ENCODE measurements at places on chromosomes 1 and 21.

- peak; percentile 85 for DNase-seq
These were observed 5.0 kb downstream of the PRELP start for GRCh38 chr1:203480525-203481084.

DNA sequence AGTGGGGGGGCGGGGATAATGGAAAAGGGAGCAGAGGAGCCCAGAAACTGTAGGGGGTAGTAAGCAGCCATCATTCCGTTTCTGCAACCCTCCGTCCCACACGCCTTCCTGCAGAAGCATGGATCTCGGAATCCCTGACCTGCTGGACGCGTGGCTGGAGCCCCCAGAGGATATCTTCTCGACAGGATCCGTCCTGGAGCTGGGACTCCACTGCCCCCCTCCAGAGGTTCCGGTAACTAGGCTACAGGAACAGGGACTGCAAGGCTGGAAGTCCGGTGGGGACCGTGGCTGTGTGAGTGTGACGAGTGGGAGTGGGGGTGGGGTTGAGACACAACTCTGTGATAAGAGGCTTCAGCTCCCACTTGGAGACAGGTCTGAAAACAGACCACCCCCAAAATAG is 706 bp downstream of the CREB3L4 start:
- peak; percentile 42 for DNase-seq

DNA sequence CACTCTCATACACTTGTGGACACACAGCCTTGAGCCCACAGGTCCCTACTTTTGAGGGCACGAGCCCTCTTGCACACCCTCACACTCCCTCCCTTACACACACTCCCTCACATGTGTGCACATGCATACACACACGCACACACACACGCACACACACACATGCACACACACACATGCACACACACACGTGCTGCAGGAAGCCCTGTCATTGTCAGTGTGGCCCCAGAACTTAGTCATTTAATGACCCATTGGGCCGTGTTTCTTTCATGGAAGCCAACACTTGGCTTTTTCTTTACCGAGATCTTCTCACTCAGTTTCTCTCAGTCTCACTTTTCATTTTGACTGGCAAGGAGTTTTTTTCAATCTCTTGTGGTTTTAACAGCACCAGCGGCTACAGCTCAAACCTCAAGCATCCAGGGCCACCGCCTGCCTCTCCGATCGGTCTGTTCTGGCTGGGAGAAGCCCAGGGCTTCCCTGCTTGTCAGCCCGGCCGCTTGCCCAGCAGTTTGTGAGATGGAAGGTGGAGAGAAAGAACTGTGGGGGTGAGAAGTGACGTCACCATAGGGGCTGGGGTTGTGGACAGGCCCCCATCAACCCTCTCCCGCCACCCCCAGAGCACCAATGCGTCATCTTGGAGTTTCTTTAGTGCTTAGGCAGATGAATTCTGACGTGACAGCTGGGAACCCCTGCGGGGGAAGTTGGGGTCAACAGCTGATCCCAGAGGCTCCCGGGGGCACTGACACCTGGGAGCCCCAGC is 15.8 kb upstream of the TNFRSF8 start:
- DNase-seq = no peak

DNA sequence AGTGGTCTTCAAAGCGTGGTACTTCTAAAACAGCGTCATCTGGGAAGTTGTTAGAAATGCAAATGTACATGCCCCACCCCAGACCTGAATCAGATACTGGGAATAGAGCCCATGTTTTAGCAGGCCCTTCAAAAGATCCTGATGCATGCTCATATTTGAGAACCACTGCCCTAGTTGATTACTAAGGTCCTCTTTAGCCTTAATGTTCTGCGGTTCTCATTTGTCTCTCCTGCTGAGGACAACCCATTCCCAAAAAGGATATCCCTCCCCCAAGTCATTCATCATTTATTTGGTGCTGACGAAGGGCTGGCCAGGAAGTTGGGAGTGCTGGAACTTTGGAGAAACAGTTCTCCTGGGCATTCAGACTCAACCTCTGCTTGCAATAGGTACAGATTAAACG is 92.4 kb upstream of the RALGPS2 start:
- no peak for DNase-seq

DNA sequence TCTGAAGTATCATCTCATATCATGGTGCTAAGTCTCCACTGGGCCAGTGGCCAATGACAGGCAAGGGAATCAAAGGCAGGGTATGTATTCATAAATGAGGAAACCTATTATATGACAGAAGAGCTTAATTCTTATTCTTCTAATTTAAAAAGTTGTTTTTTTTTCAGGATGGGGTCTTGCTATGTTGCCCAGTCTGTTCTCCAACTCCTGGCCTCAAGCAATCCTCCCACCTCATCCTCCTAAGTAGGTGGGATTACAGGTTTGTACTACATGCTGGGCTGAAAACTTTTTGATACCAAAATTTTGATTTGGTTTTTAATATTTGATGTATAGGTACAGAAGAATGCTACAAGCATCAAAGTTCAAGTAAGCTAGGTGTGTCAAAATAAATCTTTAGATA is 35.0 kb downstream of the ATP8B2 start:
- DNase-seq = no peak

DNA sequence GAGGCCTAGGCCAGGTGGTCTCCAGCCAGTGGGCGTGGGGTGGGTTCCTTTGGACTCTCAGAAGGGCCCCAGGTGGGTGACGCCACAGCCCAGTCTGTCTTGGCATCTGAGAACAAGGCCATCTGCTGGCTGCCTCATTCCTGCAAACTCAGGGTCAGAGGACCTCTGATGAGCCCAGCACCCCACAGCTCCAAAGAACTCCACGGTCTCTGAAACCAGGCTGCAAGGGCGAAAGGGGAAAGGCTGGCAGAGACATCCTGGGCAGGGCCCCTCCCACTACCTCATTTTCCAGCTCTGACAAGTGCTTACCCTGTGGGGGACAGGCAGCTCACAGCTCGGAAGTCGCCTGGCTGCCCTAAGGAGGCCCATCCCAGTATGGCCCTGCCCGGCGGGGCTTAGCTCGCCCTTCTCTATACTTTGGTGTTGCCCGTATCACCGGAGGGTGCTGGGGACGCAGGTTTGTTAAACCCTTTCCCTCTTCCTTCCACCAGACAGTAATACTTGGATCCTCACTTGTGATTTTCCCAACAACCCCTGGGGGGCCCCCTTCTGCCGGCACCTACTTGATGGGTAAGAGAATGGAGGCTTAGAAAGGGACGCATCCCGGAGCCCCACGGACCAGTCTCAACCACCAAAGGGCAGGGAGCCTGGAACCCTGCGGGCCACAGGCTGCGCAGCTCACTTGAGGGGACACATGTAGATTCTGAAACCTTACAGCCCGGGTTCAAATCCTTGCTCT is 10.9 kb upstream of the EDN2 start:
- no peak for DNase-seq

- DNase-seq = no peak
These were observed 13.0 kb downstream of the PKP1 start for GRCh38 chr1:201296352-201296751.

DNA sequence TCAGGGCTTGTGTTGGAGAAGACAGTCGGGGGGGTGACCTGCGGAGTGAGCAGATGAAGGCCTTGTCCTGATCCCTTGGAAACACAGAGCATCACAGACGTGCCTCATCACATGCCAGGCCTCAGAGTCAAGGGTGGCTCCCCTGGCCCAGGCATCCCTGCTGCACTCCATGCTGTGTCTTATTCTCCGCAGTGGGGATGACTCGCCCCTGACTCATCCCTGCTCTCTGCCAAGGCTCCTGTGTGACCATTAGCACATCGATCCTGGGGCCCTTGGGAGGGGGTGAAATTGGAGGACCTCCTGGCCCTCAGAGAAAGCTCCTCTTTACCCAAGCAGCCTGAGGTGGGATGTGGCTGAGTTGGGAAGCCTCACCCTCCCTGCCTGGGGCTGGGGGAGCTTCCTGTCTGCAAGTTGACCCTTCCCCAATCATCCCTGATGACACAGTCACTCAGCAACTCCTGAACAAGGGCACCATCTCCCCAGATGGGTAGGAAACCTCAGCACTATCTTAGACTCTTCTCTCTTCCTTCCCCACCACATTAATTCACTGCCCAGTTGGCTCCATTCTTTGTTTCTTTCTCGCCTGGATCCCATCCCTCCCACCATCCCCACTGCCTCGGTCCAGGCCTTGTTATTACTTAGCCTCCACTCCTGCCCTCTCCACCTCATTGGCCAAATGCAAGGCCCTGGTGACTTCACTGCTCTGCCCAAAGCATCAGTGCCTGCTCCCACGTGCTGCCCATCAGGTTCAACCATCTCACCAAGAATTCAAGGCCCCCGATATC is 74.6 kb downstream of the CAMK2N1 start:
- DNase-seq = no peak

GRCh38 chr1:216902669-216903381 is 179.6 kb upstream of the ESRRG start:
- no peak for DNase-seq

GRCh38 chr1:62407398-62408009 is 29.3 kb upstream of the USP1 start:
- DNase-seq = no peak

DNA sequence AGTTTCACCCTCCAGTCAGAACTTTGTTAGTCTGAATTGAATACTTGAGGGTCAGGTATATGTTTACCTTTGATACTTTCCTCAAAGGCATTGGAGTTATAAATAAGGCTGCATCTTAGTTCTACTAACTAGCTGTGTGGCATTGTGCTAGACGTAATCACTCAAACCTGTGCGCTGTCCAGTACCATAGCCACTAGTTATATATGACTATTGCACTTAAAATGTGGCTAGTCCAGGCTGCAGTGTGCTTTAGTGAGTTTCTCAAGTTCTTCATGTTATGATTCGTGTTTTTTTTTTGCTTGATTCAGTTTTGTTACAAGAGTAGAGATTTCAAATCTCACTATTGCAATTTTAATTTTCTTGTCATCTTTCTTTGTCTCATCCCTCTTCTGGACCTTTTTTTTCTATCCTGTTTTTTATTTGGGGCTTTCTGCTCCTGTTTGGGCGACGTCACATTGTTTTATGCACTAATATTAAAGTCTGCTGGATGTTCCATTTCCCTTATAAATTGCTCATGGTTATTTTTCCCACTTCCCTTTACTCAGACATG is 5.7 kb downstream of the MAN1A2 start:
- DNase-seq = no peak

DNA sequence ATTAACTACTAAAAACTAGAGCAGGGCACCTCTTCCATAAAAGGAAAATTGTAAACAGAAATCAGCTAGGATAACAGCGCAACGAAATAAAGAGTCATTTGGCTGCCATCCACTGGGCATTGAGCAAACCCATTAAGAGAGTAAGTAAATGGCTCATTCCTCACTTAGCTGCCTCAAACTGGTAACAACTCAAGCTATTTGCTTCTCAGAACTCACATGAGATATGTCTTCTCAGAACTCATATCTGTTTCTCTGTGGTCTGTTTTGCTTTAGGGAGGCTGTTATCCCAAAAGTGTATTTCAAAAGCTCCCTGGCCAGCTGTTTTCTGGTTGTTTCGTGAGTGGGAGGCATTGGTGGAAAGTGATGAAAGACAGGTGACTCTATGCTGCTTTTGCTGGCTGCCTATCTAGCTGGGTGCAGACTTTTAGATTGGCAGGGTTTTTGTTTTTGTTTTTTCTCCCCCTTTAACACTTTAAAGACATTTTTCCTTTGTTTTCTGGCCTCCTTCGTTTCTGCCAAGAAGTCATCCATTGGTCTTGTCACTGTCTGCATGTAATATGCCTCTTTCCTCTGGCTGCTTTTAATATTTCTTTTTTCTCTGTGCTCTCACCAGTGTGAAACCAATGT is 269.2 kb upstream of the RGS18 start:
- no peak for DNase-seq

GRCh38 chr1:94623560-94624148 is 82.1 kb upstream of the F3 start:
- no peak for DNase-seq

DNA sequence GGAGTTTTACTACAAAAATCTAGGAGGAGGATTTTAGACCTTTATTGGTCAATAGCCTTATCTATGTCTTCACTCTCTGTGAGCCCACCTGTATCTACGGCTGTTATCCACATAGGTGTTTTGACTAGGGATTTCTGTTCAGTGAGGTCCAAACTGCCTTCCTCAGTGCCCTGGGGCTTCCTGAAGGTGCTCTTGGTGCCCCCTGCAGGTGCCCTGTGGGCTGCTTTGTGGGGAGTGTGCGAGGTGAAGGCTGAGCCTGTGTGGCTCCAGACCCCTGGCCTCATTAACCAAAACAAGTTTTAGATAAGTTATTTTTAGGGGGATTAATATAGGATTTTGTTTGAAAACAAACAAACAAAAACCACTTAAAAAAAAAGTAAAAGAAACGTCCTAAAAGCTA is 122.5 kb downstream of the KIF26B start:
- no peak for DNase-seq

DNA sequence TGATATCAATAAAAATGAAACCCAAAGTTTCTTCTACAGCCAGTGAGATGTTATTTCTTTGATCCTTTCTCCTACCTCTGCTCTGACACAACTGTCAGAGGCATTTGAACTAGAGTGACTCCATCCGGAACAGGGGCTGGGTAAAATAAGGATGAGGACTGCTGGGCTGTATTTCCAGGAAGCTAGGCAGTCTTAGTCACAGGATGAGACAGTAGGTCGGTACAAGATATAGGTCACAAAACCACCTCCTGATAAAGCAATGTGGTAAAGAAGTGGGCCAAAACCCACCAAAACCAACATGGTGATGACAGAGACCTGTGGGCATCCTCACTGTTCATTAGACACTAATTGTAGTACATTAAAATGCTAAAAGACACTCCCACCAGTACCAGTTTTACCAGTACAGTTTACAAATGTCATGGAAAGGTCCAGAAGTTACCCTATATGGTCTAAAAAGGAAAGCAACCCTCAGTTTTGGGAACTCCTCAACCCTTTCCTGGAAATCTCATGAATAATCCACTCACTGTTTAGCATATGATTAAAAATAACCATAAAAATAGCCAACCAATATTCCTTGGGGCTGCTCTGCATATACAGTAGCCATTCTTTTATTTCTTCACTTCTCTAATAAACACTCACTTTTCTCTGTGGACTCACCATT is 96.7 kb downstream of the GABPA start:
- DNase-seq = no peak

GRCh38 chr1:151199873-151200581 is 1.7 kb downstream of the PIP5K1A start:
- DNase-seq = no peak

DNA sequence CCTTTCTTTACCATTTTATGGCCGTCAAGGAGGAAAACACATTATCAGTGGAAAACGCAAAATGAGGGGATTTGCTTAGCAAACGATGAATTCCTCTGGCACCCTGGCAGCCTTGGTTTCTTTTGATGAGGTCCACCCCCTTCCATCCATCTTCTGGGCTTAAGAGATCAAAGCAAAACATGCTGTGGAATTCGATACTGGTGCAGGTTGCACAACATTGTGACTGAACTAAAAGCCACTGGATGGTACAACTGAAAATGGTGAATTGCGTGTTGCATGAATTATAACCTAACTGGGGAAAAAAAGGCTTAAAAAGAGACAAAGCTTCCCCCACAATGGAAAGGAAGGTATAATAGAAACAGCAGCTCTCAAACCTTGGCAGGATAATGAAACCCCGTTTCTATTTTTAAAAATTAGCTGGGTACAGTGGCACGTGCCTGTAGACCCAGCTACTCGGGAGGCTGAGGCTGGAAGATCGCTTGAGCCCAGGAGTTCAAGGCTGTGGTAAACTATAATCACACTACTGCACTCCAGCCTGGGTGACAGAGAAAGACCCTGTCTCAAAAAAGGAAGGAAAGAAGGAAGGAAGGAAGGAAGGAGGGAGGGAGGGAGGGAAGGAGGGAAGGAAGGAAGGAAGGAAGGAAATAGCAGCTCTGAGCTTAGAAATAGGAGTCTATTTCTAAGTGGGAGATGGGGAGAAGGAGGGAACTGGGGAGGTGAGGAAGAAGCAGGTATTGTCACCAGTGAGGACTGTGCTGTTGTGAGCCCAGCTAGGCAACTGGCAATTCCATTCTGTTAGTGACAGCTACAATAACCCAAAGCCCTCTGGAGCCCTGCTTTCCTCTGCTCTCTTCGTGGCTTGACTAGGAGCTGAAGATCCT is 29.0 kb upstream of the LGALS8 start:
- no peak for DNase-seq
